ENCODE measurements at places on chromosomes 11 and 22.

DNA sequence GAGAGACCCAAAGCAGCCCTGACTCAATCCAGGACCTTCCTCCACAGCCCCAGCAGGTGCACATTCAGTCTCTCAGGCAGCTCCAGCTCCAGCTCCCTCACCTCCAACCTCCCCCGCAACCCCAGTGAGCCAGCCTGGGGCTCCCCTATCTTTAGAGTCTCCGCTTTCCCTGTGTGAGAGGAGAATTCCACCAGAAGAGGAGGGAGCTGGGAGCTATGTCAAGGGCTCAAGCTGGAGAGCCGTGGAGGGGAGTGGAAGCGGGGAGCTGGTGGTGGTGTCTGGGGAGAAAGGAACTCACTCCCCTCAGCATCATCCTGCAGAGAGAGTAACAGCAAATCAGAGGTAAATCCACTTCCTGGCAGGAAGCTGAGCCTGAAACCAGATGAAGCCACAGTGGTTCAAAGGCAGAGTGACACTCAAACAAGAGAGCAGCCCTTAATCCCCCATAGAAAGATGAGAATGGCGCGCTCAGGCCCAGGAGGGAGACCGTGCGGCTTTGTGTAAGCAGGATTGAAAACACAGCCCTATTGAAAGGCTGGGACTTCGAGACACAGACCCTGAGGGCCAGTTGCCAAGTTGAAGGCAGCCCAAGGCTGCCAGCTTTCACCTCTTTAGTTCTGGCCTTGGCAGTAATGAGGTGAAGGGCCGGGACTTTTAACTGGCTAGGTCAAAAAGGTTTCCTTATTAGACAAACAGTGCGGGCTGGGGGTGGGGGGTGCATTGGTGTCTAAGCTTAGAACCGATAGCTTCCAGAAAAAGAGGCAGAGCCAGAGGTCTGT, 21.4 kb upstream of the CDON start:
- no peak for DNase-seq

DNA sequence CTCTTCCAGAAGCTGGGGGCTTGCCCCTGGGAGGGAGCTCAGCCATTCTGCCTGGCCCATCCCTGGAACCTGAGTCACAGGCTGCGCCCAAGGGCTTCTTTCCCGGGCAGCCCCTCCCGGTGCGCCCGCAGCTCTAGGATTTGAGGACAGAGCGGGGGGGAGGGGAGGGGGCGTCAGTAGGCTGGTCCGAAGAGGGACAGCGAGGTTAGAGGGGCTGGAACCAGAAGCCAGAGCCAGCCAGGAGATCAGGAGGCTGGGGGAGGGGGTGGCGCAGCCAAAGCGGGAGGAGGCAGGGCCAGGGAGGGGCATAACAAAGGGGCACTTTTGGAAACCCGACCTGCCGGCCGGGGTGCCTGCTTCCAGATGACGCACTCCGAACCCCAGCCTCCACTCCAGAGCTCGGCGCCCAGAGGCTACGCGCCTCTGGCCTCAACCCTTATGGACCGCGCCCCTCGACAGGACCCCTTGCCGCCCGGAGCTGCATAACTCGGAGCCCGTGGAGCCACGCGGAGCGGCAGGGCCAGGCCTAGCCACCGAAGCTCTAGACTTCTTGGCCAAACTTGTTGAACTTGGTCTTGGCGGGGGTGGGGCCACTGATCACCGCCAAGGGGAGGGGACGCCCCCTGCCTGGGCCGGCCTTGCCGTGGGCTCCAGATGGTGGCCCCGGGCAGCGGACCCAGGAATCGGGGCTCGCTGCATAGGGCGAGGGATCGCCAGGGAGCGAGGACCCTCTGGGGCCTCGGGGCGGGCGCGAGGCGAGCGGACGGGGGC, 744 bp downstream of the PACSIN3 start:
- no peak for DNase-seq

GRCh38 chr22:45164270-45165088, 754 bp downstream of the NUP50 start:
- peak; percentile 19 for DNase-seq

DNA sequence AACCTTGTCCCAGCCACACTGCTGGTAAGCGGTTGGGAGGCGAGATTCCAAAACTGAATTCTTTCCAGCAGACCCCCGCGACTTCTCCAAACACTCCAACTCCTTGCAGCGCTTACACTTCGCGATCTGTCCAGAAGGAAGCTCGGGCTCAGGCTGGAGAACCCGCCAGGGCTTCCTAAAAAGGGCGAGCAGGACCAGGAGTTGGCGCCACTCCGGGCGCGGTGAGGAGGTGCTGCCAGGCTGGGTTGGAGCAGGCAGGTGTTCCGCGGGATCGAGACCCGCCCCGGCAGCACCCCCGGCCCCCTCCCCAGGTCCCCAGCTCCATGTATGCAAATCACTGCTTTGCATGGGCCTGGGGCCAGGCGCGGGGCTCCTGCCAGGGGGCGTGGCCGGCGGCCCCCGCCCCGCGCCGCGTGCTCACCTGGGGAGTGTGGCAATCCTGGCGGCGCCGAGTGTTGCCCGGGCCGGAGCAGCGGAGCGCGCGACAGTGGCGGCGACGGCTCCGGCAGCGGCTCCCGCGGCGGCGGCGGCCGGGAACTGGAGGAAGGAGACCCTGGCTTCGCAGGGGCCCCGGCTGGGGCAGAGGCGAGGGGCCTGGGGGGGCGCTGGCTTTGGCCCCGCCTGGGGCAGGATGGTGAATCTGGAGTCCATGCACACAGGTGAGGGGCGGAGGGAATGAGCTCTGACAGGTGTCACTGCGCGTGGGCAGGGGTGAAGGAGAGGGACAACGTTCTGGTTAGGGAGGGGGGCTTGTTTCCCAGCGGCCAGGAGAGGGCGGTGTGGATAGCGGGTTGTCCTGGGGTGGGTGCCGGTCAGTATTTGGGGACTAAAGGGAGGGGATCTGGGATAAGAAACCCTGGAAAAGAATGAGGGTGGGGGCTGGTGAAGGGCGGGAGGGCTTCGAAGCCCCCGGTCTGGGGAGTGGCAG, at the start of gene POU2F3:
POU2F3 (plus strand) TSS at position 428 of the 928 bp plus-strand sequence; CDS start at position 632, 204 bp downstream.
- no peak for DNase-seq

GRCh38 chr22:40967111-40967760, 16.1 kb downstream of the RBX1 start:
- no peak for DNase-seq

- DNase-seq = no peak
Measured at GRCh38 chr22:33337524-33337923, 279.3 kb upstream of the SYN3 start.

DNA sequence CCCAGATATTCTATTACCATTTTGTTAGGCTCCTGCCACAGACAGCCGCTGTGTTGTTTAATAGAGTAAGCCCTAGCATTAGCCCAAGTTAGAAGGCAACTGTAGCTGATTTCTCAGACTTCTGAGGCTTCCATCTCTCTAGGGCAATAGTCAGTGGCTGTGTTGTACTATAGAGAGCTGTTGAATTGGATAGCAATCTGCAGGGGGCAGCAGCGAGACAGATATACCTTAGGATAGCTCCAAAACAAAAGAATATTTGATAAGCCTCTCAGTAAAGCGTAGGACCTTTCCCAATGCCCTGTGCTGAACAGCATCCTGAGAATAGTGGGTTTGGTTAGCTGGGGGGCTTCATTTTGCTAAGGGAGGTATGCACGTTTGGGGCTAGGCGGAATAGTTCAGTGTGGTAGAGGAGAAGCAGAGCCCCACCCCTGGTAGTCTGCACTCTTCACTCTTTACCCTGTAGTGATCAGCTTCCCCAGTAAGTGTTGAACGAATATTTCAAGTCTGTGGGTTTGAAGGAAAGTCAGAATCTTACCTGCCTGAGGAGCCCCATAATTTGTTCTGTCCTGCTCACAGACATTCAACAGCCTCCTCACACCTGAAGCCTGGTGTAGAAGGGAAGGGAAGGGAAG, 515.1 kb downstream of the INSC start:
- no peak for DNase-seq

DNA sequence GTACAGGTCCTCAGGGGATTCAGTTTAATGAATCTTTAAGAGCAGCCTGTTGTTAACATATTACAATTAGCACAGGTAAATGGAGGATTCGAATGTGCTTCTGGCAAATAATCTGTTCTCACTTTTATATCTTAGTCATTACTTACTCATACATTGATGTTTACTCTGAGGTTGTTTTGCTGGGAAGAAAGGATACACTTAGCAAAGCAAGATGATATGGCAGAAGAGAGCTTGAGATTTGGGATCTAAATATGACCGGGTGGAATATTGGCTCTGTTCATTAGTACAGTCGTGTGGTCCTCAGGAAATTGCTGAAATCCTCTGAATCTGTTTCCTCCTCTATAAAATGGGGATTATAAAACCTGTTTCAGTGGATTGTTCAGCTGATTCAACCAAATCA, 59.7 kb downstream of the SPON1 start:
- no peak for DNase-seq

- no peak for DNase-seq
Measured at GRCh38 chr11:128939591-128939990, 3.1 kb downstream of the TP53AIP1 start.

DNA sequence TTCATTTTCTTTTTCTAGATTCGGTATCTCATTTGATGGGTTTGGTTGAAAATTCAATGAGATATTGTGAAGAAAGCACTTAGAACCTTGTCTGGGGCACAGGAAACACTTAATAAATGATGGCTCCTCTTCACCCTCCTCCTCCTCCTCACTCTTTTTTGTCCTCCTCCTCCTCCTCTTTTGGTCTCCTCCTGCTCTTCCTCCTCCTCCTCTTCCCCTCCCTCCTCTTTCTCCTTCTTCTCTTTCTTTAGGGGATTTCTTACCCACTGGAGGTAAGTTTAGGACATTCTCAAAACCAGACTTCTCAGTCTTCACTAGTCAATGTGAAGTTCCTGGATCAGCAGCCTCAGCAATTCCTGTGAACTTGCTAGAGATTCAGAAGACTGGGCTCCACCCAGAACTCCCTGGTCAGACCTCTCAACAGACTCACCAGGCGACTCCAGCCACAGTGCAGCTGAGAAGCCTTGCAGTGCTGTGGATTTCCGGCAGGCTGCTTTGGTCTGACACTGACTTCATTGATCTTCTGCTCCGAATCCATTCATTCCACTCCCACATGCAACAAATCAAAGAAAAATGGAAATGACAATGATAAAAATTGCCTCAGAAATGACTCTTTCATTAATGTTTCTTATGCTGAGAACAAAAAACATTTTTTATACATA, 368.6 kb upstream of the B3GAT1 start:
- DNase-seq = no peak

DNA sequence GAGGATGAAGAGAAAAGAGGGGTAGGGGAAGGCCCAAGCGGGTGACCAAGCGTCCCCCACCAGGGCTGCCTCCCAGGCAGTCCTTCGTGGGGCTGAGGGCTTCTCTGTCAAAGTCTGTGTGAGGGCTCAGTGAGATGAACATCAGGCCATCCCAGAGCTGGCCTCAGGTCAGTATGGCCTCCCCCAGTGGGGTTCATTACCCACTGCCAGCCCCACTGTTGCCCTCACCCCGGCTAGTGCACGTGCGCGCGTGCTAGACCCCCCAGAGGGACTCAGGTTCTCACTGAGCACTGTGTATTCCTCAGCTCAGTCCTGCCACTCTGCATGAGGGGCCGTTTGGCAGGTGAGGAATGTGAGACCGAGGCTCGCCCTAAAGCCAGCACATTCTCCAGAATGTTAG, 3.3 kb downstream of the KDELR3 start:
- DNase-seq = no peak

- DNase-seq = no peak
Measured at GRCh38 chr11:12715131-12715530, 40.9 kb downstream of the TEAD1 start.

DNA sequence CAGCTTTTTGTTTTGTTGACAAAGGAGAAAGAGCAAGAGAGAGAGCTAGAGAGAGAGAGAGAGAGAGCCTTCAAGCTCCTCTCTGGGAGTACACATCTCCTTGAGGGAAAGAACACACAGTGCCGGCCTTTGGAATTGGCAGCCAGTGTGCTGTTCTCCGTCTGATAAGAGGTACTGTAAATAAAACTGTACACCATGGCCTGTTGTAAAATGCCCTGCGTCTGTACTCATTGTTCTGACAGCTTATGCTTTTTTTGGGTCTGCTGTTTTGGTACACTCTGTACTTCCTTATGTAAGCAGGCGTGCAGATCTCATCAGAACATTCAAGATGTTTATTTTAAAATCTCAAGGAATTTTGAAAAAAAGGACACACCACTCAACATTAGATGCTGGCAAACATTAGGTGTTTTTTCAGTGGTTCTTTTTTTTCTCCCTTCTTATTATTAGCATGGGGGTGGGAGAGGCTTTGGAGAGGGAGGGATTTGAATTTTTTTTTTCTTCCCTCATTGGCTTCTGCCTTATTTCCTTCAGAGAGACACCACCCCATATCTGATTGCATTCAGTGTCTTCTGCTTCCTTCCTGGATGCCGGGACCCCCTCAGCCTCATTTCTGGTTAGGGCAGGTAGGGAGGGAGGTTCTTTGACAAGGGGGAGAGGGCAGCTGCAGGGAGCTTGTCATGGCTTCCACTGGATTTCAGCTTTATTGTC, 116.8 kb upstream of the NNMT start:
- no peak for DNase-seq

- no peak for DNase-seq
Measured at GRCh38 chr11:123100379-123101085, 38.6 kb upstream of the HSPA8 start.

GRCh38 chr11:66328302-66329144, 7.7 kb downstream of the RIN1 start:
- DNase-seq = peak; percentile 65

DNA sequence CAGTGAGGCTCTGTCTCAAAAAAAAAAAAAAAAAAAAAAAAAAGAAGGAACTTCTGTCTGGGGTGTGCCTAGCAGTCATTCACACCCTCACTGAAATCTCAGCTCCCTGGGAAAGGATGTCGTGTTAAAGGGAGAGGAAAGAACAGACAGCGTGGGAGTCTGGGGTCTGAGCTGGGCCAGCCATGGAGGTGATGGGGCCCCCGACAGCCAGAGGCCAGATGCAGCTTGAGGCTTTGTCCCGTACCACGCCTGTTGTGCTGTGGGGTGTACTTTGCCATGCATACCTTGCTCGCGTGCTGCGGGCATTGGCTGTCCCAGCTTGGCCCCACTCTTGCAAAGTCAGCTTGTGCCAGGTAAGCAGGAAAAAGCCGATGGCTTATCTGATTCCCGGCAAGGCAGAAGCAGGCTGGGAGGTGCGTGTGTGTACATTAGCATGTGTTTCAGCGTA, 4.6 kb downstream of the SYT12 start:
- no peak for DNase-seq

- no peak for DNase-seq
Measured at GRCh38 chr11:12245091-12245490, 132.3 kb upstream of the PARVA start.

DNA sequence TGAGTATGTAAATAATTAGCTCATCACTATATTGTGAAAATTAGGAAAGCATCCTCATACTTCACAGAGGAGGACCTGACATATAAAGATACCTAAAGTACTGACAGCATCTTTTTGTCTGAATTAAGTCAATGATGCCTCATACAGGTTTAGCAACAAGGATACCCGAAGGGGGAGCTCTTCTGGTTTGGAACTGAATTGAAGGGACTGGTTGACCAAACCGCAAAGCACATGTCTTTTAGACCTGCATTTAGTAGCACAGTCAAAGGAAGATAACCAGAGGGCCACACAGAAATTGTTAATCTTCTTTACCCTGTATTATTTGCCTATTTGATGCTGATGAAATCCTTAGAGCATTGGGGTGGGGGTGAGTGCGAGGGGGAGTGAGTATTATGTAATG, 12.9 kb upstream of the WT1 start:
- DNase-seq = no peak
